ENCODE measurements at places on chromosomes 3 and 15.

GRCh38 chr15:52563501-52564060 is 5.2 kb downstream of the ARPP19 start:
- H3K27ac ChIP-seq, result no peak overlapping the region
- DNase-seq, result no peak
- H3K4me3 ChIP-seq, result no peak overlapping the region
- H3K36me3 ChIP-seq, result no peaks in the 10 kb centered on the region
- no peaks in the 10 kb centered on the region for H3K27me3 ChIP-seq

DNA sequence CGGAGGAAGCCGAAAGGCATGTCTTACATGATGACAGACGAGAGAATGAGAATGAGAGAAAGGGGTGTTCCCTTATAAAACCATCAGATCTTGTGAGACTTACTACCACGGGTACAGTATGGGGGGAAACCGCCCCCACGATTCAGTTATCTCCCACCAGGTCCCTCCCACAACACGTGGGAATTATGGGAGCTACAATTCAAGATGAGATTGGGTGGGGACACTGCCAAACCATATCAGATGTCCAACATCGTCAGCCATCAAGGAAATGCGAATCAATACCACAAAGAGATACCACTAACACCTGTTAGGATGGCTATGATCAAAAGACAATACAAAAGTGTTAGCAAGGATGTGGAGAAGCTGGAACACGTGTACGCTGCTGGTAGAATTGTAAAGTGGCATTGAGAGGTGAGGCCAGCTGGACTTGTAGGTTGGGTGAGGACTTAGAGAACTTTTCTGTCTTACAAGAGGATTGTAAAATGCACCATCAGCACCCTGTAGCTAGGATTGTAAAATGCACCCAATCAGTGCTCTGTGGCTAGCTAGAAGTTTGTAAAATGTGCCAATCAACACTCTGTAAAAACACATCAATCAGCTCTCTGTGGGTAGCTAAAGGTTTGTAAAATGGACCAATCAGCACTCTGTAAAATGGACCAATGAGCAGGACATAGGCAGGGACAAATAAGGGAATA is 37.5 kb downstream of the VGLL4 start:
- no peak overlapping the region for H3K4me3 ChIP-seq
- no peak overlapping the region for H3K27ac ChIP-seq
- H3K4me1 ChIP-seq, result peaks cover 14% of the 10 kb centered on the region
- no peak for DNase-seq
- no peaks in the 10 kb centered on the region for H3K27me3 ChIP-seq
- H3K36me3 ChIP-seq, result peaks cover 3% of the 10 kb centered on the region

- peaks cover 1% of the 10 kb centered on the region for H3K4me1 ChIP-seq
- peak overlapping the region; percentile 47 for H3K4me3 ChIP-seq
- no peak overlapping the region for H3K27ac ChIP-seq
- H3K36me3 ChIP-seq, result no peaks in the 10 kb centered on the region
- peaks cover 12% of the 10 kb centered on the region for H3K27me3 ChIP-seq
Observed at GRCh38 chr15:78620021-78620526, 722 bp downstream of the CHRNA3 start.

DNA sequence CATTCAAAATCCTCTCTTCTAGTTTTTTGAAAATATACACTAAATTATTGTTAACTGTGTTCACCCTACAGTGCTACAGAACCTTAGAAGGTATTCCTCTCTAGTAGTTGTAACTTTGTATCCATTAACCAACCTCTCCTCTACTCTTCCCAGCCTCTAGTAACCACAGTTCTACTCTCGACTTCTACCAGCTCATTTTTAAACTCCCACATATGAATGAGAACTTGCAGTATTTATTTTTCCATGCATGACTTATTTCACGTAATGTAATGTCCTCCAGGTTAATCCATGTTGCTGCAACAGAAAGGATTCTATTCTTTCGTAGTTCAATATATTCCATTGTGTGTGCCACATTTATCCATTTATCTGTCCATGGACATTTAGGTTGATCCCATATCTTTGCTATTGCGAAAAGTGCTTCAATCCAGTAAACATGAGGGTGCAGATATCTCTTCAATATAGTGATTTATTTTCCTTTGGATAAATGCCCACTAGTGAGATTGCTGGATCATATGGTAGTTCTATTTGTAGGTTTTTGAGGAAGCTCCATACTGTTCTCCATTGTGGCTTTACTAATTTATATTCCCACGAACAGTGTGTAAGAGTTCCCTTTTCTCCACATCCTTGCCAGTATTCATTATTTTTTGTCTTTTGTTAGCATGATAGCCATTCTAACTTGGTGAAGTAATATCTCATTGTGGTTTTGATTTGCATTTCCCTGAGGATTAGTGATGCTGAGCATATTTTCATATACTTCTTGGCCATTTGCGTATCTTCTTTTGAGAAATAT is 113.7 kb upstream of the SMAD3 start:
- no peak for DNase-seq
- no peaks in the 10 kb centered on the region for H3K4me1 ChIP-seq
- H3K27ac ChIP-seq, result no peak overlapping the region
- no peaks in the 10 kb centered on the region for H3K27me3 ChIP-seq
- no peak overlapping the region for H3K4me3 ChIP-seq
- no peaks in the 10 kb centered on the region for H3K36me3 ChIP-seq

DNA sequence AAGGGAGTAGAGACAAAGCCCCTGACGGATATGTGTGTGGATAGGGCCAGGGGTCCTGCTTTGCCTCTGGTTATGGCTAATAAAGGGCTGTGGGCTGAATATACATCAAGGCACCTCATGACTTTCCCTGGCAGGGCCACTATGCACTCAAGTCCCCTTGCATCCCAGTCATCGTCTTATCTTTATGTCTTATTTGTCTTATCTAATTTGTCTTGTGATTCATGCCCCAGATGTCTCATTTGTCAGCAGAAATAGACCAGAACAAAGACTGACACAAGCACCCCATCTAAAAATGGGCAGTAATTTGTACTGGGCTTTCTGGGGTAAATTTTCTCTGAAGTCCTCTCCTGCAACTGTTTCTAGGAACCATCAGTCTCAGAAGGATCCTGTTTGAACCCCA is 68.6 kb downstream of the ITGA11 start:
- no peak overlapping the region for H3K27ac ChIP-seq
- H3K4me1 ChIP-seq, result no peaks in the 10 kb centered on the region
- H3K36me3 ChIP-seq, result no peaks in the 10 kb centered on the region
- no peak overlapping the region for H3K4me3 ChIP-seq

GRCh38 chr3:174330303-174330702 is 528.8 kb upstream of the NAALADL2 start:
- no peak overlapping the region for H3K4me3 ChIP-seq
- no peaks in the 10 kb centered on the region for H3K4me1 ChIP-seq
- H3K36me3 ChIP-seq, result no peaks in the 10 kb centered on the region

- DNase-seq, result no peak
- no peaks in the 10 kb centered on the region for H3K4me1 ChIP-seq
- no peak overlapping the region for H3K27ac ChIP-seq
- H3K27me3 ChIP-seq, result no peaks in the 10 kb centered on the region
- H3K4me3 ChIP-seq, result no peak overlapping the region
Observed at GRCh38 chr15:93129702-93130488, 40.9 kb upstream of the RGMA start.

- no peak for DNase-seq
- no peak overlapping the region for H3K4me3 ChIP-seq
- no peaks in the 10 kb centered on the region for H3K36me3 ChIP-seq
Observed at GRCh38 chr3:196194542-196194915, 16.7 kb downstream of the ZDHHC19 start.

- no peaks in the 10 kb centered on the region for H3K36me3 ChIP-seq
- H3K4me3 ChIP-seq, result no peak overlapping the region
- no peak overlapping the region for H3K27ac ChIP-seq
- H3K27me3 ChIP-seq, result no peaks in the 10 kb centered on the region
- no peaks in the 10 kb centered on the region for H3K4me1 ChIP-seq
Observed at GRCh38 chr15:94670438-94671034, 439.2 kb downstream of the MCTP2 start.

- DNase-seq, result no peak
- no peaks in the 10 kb centered on the region for H3K36me3 ChIP-seq
- no peaks in the 10 kb centered on the region for H3K27me3 ChIP-seq
- no peak overlapping the region for H3K27ac ChIP-seq
- H3K4me3 ChIP-seq, result no peak overlapping the region
- H3K4me1 ChIP-seq, result no peaks in the 10 kb centered on the region
Observed at GRCh38 chr15:99390667-99391066, 139.4 kb downstream of the LRRC28 start.

GRCh38 chr3:183202004-183202722 is 39.6 kb upstream of the LAMP3 start:
- no peaks in the 10 kb centered on the region for H3K36me3 ChIP-seq
- H3K27me3 ChIP-seq, result 0 out of 2 replicates have a peak, but pooled peaks cover 1% of the 10 kb centered on the region
- no peaks in the 10 kb centered on the region for H3K4me1 ChIP-seq
- DNase-seq, result no peak
- H3K4me3 ChIP-seq, result no peak overlapping the region
- H3K27ac ChIP-seq, result no peak overlapping the region

DNA sequence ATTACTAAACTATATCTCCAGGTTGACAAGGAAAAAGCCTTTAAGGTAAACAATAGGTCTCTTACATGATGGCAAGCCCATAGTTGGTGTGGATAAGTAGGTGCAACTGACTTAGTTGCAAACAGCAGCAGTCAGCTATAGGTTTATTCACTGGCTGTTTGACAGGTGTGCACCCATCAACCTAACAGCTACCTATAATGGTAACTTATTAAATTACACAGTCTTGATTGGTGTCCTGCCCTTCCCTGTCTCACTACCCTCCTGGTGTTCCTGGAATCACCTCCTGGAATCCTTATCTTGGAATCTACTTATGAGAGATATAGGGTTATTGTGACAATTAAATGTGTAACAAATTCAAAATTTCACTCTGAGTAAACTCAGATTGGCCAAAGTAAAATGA is 467.8 kb upstream of the UBE2E2 start:
- no peaks in the 10 kb centered on the region for H3K27me3 ChIP-seq
- no peak for DNase-seq
- H3K4me1 ChIP-seq, result no peaks in the 10 kb centered on the region
- H3K27ac ChIP-seq, result no peak overlapping the region
- no peak overlapping the region for H3K4me3 ChIP-seq

- DNase-seq, result no peak
- H3K27me3 ChIP-seq, result no peaks in the 10 kb centered on the region
- H3K36me3 ChIP-seq, result peaks cover 8% of the 10 kb centered on the region
- H3K4me1 ChIP-seq, result peaks cover 3% of the 10 kb centered on the region
- H3K4me3 ChIP-seq, result no peak overlapping the region
- H3K27ac ChIP-seq, result no peak overlapping the region
Observed at GRCh38 chr15:101182215-101182614, 69.6 kb downstream of the CHSY1 start.

DNA sequence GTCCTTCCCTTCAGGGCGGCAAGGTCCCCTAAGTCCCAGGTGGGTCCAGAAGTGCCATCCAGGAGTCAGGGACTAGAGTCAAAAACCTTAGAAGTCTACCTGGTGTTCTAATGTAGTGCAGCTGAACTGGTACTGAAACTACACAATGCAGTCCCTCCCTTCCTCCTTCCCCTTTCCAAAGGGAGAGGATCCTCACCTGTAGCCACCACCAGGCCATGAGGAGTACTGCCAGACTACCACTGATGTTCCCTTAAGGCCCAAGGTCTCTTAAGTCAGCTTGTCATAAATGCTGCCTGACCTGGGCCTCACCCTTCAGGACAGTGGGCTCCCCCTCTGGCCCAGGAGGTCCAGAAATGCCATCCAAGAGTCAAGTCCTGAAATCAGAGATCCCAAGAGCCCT is 98.9 kb downstream of the ULK4 start:
- H3K4me3 ChIP-seq, result no peak overlapping the region
- no peak for DNase-seq
- no peak overlapping the region for H3K27ac ChIP-seq
- H3K4me1 ChIP-seq, result no peaks in the 10 kb centered on the region

GRCh38 chr3:172021859-172022258 is 17.5 kb upstream of the FNDC3B start:
- no peaks in the 10 kb centered on the region for H3K36me3 ChIP-seq
- no peaks in the 10 kb centered on the region for H3K27me3 ChIP-seq
- 0 out of 2 replicates have a peak, but pooled peaks cover 1% of the 10 kb centered on the region for H3K4me1 ChIP-seq
- no peak for DNase-seq

- no peak overlapping the region for H3K27ac ChIP-seq
- H3K4me3 ChIP-seq, result peak overlapping the region; percentile 55
- peaks cover 4% of the 10 kb centered on the region for H3K4me1 ChIP-seq
- no peaks in the 10 kb centered on the region for H3K36me3 ChIP-seq
- no peaks in the 10 kb centered on the region for H3K27me3 ChIP-seq
- DNase-seq, result no peak
Observed at GRCh38 chr3:63862804-63863149, 828 bp downstream of the THOC7 start.

DNA sequence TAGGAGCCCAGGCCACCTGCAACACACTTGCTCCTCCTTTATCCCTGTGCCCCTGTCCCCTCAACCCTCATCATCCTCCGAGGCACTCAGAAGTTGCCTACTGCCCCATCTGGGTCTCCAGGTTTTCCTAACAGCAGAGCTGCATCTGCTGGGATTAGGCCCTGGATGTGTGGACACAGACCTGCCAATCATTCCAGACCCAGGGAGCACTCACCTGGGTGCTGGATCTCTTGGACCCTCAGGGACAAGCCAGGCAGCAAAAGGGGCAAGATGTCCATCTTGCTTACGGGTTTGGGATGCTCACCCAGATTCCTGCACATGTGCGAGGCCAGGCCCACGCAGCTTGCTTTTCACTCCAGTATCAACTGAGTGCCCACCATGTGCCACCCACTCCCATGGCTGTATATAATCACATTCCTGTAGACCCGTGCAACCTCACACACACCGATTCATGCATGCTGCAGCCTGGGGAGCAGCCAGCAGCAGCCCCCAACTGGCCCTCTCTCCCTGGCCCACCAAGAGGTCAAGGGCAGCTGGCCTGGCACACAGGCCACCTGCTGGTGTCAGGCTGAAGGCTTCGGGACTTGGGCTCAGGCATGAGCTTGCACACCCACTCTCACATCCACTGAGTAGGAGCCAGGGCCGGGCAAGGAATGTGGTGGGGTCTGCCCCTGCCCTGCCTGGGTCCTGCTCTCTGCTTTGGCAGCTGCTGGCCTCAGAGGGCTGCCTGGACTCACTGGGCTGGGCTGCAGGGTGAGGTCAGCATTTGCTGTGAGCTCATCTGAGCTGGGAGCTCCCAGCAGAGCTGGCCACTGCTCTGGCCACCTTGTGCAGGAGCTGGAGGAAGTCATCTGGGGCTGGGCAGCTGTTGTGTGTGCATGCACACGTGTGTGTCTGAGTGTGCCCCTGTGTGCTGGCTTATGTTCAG is 14.9 kb downstream of the PRKCD start:
- no peaks in the 10 kb centered on the region for H3K27me3 ChIP-seq
- H3K36me3 ChIP-seq, result 0 out of 2 replicates have a peak, but pooled peaks cover 3% of the 10 kb centered on the region
- H3K27ac ChIP-seq, result no peak overlapping the region
- H3K4me3 ChIP-seq, result no peak overlapping the region

- H3K27me3 ChIP-seq, result no peaks in the 10 kb centered on the region
- no peaks in the 10 kb centered on the region for H3K4me1 ChIP-seq
- no peaks in the 10 kb centered on the region for H3K36me3 ChIP-seq
- DNase-seq, result no peak
- no peak overlapping the region for H3K27ac ChIP-seq
- H3K4me3 ChIP-seq, result no peak overlapping the region
Observed at GRCh38 chr3:22836131-22836530, 367.0 kb upstream of the UBE2E2 start.
